IMR-90 (cell line): ENCODE measurements at places on chromosomes 11 and 22.

GRCh38 chr22:31895411-31896123 lies 48.8 kb upstream of the YWHAH start:
- peak; percentile 15 for DNase-seq

DNA sequence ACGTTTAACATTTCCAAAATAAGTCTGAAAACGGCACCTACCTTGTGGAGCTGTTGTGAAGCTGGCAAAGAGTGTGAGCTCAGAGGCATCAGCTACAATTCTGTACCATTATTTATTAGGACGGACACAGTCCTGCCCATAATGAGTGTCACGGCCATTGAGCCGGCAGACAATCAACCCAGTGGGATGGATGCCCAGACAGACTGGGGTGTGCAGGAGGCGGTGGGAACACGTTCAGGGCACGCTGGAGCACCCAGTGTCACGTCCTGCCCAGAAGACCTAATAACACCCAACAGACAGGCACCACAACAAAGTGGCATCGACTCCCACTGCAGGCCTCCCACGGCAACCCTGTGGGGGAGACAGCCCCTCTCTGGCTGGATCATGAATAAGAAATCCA lies 34.5 kb downstream of the TPST2 start:
- DNase-seq, result no peak

DNA sequence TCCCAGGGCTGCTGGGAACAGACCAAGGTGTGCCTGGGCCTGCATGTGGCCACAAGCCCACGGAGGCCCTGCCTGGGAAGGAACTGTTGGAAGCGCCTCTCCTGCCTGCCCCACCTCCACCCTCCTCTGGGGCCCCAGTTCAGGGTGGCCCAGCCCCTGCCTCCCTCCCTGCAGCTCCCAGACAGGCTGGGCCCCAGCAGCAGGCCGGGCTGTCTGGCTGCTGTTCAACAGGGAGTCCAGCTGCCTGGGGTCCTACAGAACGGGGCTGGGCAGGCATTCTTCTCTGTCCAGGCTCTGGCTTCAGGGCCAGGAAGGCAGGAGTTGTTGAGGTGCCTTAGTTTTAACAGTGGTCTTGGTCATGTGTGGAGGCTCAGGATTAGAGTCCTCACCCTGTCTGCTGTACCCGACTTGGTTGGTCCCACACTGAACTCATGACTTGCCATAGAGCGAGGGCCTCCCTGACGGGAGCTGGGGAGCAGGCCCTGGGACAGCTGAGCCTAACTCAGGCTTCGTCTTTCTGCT lies 11.8 kb downstream of the PRDM11 start:
- DNase-seq, result no peak

DNA sequence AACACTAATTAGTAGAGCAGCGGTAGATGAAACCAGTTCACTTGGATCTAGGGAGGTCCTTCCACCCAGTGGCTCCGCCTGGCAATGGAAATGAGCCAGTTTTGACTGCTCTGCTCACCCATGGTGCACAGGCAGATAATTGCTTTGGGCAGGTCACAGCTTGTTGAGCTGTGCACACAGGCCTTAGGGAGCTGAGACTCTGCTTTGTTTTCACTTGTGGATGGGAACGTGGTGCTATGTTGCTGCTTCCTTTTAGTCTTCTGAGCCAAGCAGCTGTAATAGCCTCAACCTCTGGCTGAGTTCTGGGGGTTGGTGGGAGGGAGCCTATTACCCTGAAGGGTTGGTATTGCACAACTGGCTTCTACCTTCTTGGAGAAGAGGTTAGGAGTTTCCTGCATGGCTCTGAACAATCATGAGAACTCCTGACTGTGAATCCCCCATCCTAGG lies 262.3 kb upstream of the MTNR1B start:
- DNase-seq, result no peak

GRCh38 chr11:10693509-10694081 lies at the start of gene IRAG1:
TSS of gene IRAG1 (minus strand) at chr11:10693755. CDS start at chr11:10693602, 153 bp downstream.
- DNase-seq, result peak; percentile 78

GRCh38 chr11:75954039-75954438 lies 139.0 kb downstream of the UVRAG start:
- no peak for DNase-seq

GRCh38 chr11:86179646-86180064 lies 64.9 kb upstream of the EED start:
- DNase-seq, result no peak

GRCh38 chr11:113991170-113991569 lies 16.3 kb downstream of the HTR3A start:
- peak; percentile 8 for DNase-seq

- DNase-seq, result no peak
These were observed 53.4 kb upstream of the CRYBB3 start for GRCh38 chr22:25146307-25146706.

GRCh38 chr11:69155302-69156234 lies at the start of gene SMIM38:
TSS of gene SMIM38 (plus strand) at chr11:69155935. CDS start at chr11:69157847, 1,912 bp downstream.
- DNase-seq, result no peak

- DNase-seq, result no peak
These were observed 186.9 kb downstream of the EFCAB6 start for GRCh38 chr22:43625242-43625641.

DNA sequence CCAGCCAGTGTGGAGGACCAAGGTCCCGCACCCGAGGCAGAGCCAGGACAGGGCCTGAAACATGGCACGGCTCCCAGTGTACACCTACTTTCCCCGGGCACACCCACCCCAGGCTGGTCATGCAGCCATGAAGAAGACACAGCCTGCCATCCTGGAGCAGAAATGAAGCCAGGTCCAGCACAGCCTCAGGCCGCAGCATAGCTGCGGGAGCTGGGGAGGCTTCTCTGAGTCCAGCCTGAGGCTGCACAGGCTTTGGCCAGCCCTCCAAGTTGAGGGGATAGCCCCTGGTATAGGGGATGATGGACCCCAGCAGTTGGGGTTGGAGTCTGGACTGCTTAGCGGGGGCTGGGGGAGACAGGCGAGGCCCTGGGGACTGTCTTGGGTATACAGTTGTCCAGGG lies 2.9 kb upstream of the HDAC10 start:
- DNase-seq, result no peak

DNA sequence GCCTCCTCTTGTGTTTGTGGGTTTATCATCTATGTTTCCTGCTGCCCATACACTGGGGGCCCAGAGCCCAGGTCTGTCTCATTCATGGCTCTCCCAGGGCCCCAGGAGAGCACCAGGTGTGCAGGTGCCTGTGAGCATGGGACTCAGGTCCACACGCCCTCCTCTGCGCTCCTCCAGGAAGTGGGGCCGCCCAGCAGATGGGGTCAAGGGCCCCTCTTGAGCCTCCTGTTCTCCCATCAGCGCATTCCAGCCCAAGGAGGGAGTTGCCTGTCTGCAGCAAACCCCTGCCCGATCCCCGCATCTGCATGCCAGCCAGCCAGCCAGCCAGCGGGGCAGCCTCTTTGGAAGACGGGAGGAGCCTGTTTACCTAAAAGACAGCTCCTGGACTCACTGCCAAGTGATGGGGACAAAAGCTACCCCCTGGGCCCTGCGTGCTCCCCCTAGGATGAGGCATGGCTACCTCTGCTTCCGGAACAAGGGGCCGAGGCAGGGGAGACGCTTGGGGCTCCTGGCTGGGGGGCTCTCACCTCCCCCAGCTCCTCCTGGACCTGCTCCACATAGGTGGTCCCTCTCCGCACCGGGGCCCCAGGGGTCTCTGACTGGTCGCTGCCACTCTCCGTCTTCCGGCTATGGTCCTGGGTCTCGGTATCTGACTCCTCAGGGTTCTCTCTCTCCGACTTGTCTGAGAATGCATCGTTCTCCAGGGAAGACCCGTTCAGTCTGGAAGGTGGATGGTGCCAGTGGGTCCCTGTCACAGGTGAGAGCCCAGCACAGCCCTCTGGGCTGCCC lies 49.7 kb upstream of the CARS1 start:
- DNase-seq, result no peak

DNA sequence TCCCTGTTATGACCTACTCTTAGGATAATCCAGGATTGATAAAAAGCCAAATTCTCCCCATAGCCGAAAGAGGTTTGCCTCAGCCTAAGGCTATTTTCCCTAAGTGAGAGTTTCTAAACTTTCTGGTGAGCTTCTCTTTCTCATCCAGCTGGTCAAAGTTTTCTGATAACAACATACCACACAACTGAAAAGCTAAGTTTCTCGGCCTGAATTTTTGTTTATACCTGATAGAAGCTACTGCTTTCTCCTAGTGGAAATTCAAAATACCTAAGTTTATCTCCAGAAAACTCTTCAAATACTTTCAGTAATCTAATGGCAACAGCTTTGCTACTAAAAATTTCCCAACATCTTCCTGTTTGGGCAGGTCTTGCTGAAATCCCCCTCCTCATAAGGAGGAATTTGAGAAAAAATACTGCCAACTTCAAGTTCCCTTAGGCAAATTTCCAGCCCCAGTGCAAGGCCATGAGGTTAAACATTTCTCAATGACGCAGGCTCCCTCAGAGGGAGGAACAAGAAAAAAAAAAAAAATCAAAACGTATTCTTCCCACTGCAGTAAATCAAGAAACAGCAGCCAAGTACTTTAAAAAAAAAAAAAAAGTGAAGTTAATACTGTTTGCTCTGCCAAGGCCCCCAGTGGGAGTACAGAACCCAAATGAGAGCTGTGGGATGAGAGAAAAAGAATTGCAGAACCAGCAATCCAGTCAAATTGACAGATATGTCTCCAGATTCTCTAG lies 127.0 kb downstream of the MRTFA start:
- peak; percentile 96 for DNase-seq

DNA sequence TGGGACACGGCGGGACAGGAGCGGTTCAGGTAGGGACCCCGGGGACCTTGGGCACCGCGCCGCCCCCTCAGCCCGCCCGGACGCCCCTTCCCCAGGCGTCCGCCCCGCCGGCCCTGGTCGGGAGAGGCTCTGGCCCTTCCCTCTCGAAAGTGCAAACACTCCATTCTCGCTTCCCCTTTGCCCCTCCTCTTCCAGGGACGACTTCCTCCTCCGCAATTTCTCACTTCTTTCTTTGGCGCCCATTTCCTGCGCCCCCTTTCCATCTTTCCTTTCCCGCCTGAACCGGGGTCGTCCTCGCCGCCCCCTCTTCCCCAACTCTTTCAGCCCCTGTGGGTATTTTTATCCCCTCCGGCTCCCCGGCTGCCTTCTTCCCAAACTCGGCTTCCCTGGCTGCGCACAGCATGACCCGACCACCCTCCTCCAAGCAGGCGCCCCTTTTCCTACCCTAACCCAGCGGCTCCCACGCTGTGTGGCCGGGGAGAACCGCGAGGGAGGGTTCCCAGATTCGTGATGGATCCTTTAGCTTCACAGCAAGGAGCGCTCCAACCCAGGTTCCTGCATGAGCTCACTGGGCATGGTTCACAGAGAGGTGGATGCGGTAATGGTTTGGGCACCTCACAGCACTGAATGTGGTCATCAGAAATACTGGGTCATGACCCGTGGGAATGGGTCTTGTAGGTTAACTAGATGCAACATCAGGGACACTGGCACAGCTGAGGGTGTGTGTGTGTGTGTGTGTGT lies 689 bp downstream of the RAB39A start:
- DNase-seq, result no peak

DNA sequence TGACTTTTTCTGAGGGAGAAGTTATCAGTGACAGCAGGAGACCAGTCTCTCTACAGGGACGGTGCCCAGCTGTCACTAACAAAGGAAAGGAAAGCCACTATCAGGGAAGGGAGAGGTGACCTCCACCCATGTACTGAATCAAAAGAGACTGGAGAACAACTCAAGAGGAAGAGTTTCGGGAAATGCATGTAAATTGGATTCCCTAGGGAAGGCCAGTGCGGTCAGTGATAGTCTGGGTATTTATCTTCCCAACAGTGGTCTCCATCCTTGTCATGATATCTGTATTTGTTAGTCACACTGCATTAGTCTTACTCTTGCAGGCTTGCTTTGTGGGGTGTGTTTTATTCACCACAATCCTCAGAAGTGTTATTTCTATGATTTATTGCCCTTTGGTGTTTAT lies 193.4 kb upstream of the KIRREL3 start:
- DNase-seq, result no peak

DNA sequence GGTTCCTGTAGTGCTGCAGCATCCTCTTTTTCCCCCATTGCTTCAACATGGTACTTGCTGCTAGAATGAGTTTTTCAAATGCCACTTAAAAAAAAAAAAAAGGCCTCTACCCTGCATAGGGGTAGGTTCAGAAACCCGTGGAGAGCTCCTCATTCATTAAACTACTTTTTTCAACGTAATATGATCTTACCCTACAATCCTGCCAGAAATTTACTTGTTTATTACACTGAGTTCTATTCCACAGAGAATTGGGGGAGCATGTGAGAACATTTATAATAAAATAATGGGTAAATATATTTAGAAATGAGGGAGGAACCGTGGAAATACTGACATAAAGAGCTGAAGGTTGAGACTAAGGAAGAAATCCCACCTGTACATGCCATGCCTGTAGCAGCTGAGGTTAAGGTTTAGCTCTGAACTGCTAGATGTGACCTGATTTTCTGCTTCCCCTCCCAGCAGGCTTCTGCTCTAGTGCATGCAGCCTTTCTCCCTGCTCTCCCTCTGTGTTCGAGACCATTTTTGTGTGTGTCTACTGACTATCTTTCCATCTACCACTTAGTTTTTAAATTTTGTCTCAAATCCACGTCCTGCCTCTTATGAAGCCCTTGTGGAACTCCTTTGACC lies 225.7 kb downstream of the DDX10 start:
- DNase-seq, result no peak

- no peak for DNase-seq
These were observed 73.2 kb downstream of the KIAA1671 start for GRCh38 chr22:25025491-25026400.

- peak; percentile 92 for DNase-seq
These were observed 340.1 kb downstream of the MN1 start for GRCh38 chr22:27461470-27461869.

GRCh38 chr11:129380413-129380812 lies 4.8 kb downstream of the BARX2 start:
- no peak for DNase-seq

DNA sequence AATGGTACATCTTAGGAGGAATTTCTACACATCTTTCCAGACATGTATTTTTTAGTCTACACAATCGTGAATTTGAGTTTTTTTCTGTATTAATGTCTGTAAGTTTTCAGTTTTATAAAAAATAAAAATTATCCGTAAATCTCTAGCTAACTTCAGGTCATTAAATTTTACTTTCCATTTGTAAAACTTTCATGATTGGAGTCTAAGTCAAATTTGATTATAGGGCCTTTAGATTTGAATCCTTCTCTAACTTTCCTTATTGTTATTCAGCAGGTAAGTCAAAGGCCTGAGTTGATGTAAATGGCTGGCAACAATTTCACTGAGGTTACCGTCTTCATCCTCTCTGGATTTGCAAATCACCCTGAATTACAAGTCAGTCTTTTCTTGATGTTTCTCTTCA lies at the start of gene OR8I2:
TSS of gene OR8I2 (plus strand) at position 301 of the 400 bp plus-strand sequence. CDS start at position 301, 0 bp downstream.
- no peak for DNase-seq

GRCh38 chr11:37352485-37352884 lies 754.4 kb upstream of the RAG2 start:
- DNase-seq, result no peak

GRCh38 chr22:24512043-24512442 lies 16.9 kb downstream of the UPB1 start:
- no peak for DNase-seq

- no peak for DNase-seq
These were observed 49.4 kb downstream of the SNX19 start for GRCh38 chr11:130866831-130867230.

- peak; percentile 26 for DNase-seq
These were observed 25.8 kb upstream of the KCNQ1OT1 start for GRCh38 chr11:2725368-2726300.

- DNase-seq, result no peak
These were observed 15.1 kb upstream of the BLID start for GRCh38 chr11:122131126-122131525.

DNA sequence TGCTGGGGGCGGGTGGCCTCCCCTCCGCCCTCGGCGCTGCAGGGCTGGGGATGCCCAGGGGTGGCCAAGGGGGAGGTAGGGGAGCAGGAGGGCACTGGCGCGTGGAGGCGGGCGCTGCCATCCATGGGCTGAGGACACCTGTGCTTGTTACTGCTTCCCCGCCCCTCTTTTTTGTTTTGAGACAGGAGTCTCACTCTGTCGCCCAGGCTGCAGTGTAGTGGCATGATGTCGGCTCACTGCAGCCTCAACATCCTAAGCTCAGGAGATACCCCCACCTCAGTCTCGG lies 683 bp upstream of the FADS3 start:
- DNase-seq, result no peak
